ENCODE measurements at places on chromosomes 1 and 21.

GRCh38 chr1:209780268-209780667, 4.1 kb downstream of the C1orf74 start:
- DNase-seq, result no peak

GRCh38 chr21:15795533-15795932, 65.8 kb downstream of the USP25 start:
- DNase-seq, result no peak

GRCh38 chr1:161197560-161198193, 1.2 kb downstream of the ADAMTS4 start:
- DNase-seq, result no peak

DNA sequence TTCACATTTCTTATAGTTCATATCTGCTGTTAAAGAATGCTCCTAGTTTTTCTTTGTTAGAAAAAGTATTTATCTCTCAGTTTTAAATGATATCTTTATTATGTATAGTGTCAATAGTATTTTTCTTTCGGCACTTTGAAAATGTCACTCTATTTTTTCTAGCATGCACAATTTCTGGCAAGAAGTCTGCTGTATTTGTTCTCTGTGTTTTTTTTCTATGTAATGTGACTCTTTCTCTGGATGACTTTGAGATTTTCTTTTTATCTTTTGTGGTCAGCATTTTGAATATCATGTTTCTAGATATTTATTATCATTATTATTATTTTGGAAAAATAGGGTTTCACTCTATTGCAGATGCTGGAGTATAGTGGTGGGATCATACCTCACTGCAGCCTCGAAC, 285.2 kb downstream of the PTGER3 start:
- no peak for DNase-seq

GRCh38 chr1:94792473-94793295, 27.5 kb upstream of the SLC44A3 start:
- no peak for DNase-seq

DNA sequence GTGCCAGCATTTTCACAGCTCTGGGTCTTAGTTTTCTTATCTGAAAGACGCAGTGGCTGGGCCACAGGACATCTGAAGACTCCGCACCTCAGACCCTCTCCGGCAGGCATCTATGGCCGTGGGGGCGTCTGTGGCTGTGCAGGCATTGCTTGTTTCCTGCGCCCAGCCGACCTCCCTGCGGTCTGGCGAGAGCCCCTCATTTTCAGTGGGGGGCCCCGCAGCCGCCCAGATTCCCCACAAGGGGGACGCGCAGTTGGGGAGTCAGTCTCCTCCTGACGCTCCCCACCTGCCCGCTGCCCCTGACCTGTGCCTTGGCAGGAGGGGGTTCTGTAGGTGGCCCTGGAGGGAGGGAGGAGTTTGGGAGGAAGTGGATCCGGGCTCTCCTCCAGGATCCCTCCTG, 3.5 kb upstream of the TFF1 start:
- DNase-seq, result no peak

- DNase-seq, result no peak
Measured at GRCh38 chr1:109877317-109877771, 33.3 kb upstream of the CSF1 start.

- DNase-seq, result peak; percentile 24
Measured at GRCh38 chr1:66533804-66534740, at the start of gene SGIP1. TSS of gene SGIP1 (plus strand) at chr1:66534153. CDS start at chr1:66534359, 206 bp downstream.

DNA sequence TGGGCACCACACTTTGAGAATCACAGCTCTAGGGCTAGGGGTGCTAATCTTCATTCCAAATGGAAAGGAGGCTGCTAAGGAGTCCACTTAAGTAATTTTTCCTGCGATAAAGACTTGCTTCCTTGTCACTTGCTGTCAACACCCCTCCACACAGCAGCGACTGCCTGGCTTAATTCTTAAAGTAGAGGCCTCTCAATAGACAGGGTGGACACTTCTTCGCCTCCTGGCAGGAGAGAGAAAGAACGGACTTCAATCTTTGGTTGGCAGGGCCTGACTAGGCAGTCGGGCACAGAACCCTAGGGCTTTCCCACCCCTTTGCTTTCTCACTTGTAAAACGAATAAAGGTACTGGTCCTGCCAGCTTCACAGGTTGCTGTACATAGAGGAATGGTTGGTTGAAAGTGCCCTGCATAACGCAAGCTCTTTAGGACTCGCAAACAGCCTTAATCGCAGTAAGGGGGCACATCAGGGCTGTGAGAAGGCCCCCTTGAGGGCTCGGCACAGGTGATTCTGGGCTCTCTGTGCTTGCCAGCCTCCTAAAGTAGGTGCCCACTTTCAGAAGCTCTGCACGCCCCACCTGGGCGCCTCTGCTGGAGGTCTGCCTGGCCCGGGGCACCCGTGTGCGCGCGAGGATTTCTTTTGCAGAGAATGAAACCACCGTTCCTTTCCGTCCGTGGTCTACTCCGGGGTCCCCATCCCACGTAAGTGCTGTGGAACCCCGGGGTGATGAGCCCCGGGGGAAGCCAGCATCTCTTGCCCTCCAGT, 47.6 kb upstream of the CD34 start:
- no peak for DNase-seq

DNA sequence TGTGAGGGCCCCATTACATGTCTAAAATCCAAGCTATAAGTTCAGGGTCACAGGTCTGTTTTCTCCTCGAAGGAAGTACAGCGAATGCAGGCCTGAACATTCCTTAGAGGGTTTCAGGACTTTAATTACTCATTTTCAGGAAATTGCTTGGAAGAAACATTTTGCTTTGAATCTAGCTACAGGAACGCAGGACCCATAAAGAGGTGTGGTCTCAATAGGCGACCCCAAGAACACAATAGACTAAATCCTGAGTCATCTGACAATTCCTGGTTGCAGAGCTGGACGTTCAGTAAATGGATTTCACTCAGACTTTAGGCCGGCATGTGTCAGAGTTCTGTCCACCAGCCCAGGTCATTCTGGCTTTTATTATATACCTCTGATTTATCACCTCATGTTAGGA, 1.0 kb upstream of the ERG start:
- DNase-seq, result no peak

DNA sequence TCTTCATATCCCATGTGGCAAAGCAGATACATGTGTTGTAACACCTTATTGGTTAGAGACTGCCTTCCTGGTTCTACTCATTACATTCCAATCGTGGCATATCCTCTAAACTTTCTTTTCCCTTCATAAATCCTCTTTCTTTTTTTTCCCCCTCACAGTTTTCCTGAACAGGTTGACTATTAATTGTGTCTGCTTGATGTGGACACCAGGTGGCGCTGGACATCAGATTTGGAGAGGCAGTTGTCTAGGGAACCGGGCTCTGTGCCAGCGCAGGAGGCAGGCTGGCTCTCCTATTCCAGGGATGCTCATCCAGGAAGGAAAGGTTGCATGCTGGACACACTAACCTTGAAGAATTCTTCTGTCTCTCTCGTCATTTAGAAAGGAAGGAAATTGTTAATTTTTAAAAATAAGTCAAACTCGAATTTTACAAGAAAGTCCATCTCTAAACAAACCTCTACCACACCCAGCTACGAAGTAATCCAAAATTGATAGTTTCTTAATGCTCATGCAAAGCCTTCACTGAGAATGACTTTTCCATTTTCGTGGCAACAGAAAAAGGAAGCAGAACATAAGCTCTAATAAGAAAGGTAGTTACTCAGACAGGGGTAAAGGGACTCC, 59.4 kb upstream of the ASB17 start:
- peak; percentile 83 for DNase-seq

DNA sequence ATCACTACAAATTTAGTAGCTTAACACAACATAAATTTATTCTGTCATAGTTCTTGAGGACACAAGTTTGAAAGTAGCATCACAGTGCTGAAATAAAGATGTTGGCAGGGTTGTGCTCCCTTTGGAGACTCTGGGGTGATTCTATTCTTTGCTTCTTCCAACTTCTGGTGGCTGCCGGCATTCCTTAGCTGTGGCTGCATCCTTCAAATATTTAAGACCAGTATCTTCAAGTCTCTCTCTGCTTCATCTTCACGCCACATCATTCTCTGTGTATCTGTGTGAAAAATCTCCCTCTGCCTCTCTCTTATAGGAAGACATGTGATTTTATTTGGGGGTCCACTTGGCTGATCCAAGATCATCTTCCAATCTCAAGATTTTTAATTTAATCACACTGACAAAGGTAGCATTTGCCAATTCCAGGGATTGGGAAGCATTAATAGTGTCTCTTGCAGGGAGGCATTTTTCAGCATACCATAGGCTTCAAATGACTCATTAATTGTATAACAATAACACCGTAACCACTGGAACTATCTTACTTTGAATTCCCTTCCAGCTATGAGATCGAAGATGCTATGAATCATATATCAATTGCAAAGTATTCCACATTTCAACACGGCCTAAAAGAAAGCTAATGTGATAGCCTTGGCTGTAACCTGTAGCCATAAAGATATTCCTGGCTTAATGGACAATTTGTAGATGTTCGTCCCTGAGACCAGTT, 74.6 kb downstream of the DPT start:
- no peak for DNase-seq

- DNase-seq, result no peak
Measured at GRCh38 chr21:15837645-15838044, 107.9 kb downstream of the USP25 start.

- DNase-seq, result peak; percentile 62
Measured at GRCh38 chr1:93715529-93716126, 34.0 kb upstream of the BCAR3 start.

DNA sequence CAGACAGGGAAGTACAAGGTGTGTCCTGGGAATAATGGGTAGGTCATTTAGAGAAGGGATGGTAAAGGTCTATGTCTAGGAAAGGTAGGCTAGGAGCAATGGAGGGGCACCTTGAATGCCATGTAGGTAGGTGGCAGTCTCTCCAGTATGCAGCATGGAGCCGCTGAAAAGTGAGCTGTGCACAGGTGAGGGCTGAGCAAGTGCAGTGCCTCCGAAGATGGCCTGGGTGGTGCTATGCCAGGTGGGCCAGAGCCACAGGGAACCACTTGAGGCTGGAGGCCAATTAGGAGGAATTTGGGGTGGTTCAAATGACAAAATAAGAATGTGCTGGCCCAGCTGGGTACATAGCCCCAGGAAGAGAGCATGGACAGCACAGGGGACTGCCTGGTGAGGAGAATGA, 25.0 kb downstream of the RNU5D-1 start:
- no peak for DNase-seq

DNA sequence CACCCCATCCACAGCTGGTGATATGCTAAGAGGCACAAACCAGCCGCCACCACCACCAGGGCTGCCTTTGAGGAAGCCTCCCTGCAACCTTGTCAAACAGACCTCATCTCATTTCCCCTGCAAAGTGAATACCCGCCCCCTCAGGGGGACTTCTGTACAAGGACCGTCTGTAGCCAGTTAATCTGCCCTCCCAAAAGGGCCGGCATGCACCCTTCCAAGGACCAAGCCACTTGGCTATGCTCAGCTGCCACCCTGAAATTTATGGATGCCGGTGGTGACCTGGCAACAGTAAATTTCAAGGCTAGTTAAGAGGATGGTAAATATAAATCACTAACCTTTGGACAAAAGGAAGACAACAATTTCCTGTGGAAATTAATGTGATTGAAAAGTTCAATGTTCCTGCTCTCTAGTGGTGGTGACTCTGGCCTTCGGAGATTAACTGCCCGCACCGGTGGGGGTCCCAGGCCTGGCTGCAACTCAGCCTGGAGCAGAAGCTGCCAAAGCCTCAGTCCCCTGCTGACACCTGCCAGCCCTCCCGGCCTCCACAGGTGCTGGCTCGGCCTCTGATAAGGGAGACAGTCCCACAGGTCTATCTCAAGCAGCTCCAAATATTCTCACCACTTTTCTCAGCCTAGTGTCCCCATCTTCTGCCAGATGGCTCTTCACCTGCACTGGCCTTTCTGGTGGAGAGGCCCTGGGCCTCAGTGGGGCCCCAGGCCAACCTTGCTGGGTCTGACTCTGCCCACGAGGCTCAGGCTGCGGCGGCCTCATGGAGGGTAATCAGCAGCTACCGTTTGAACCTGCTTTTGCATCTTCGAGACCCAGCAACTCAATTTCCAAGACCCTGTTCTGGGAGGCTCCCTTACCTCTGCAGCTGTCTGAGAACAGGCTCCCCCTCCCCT, 12.2 kb downstream of the TMEM53 start:
- no peak for DNase-seq

DNA sequence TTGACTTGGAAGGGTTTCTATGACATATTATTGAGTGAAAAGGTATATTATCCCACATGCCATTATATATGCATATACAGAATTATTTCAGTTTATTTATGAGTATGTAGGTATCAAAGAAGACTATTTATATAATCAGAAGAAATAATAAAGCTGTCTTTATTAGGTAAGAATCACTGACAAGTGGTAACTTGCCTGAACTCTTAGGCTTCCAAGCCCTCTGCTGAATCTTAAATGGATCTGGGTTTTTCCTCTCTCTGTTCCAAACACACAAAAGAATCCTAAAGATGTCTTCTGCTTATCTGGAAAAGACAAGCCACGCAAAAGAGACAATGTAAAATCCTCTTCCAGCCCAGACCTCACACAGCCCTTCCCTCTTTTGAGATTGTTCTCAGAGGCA, 14.9 kb upstream of the SEC16B start:
- no peak for DNase-seq

DNA sequence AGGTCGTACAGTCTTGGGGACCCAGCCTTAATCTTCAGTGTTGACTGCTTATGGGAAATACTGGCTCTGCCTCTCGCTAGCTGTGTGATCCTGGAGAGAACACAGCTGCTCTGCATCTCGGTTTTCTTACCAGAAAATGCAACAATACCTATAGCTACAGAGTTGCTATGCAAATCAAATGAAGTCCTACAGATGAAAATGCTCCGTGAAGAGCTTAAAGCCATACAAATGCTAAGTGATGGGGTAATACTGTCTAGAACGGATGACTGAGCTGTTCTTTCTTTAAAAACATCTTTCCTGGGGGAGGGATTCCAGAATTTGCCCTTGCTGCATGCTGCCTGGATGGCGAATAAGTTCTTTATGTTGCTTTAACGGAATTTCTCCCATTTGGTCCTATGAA, 132.0 kb downstream of the ZBTB18 start:
- no peak for DNase-seq

DNA sequence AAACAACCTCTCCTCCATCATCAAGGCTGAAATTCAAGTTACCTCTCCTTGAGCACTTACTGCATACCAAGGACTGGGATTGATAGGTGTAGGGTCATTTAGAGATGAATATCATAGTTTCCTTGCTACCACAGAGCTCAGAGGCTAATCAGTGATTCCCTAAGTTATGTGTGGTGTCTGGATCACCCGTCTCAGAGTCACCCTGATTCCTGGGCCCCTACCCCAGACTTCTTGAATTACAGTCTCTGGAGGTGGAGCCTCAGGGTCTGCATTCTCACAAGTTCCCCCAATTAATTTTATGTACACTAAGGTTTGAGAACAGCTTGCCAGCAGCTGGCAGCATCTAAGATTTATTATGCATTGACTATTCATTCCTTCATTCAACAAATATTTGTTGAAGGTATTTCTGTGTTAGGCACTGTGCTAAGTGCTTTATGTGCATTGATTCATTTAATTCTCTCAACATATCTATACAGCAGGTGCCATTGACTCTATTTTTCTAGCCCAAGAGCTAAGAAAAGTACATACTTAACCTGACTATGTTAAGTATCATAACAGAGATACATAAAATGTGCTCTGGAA, 182.9 kb upstream of the FGGY start:
- DNase-seq, result no peak

GRCh38 chr1:243454328-243454997, 198.6 kb downstream of the SDCCAG8 start:
- DNase-seq, result no peak
